CD4-positive, alpha-beta T cell treated with Interferon alpha-2 for 1 hour (primary cell): ENCODE measurements at places on chromosomes 4 and X.

GRCh38 chrX:45714866-45715265, 514.2 kb upstream of the DIPK2B start:
- DNase-seq = peak; percentile 1

DNA sequence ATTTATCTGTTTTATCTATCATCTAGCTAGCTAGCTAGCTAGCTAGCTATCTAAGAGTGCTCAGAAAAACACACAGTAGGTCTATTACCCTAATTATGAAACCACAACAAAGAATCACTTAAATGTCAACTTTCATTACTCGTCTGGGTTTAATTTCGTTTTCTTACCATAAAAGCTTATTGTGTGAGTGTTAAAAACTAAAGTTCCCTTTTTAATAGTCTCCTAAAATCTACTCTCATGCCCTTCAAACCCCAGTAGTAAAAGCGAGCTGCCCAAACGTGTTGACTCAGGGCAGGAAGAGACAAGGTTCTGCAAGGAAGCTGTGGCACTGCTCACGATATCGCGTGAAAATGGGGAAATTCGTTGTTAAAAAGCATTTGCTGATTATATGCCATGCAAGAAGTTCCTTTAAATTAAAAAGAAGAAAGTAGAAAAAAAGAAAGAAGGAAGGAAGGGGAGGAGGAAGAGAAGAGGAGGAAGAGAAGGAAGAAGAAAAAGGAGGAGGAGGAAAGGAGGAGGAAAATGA, 595 bp downstream of the MBNL3 start:
- peak; percentile 41 for DNase-seq

DNA sequence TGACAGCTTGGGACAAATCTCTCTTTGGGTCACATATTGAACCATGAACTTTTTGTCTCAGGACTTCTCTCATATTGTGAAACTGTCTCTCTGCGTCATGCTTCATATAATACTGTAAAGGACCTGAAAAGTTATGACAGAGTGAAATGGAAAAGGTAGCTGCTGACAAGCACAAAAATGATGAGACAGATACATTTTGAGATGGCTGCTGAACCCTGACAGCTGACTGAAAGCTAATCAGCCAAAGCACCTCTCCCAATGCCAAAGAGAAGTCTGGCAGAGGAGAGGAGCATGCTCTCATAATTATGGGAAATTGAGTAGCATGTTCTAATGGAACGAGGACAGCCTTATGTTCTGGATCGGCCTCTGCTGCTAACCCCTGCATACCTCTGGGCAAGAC, 873.4 kb upstream of the ADGRL3 start:
- DNase-seq = no peak

GRCh38 chr4:173883821-173884220, 353.8 kb upstream of the HAND2 start:
- DNase-seq = no peak

DNA sequence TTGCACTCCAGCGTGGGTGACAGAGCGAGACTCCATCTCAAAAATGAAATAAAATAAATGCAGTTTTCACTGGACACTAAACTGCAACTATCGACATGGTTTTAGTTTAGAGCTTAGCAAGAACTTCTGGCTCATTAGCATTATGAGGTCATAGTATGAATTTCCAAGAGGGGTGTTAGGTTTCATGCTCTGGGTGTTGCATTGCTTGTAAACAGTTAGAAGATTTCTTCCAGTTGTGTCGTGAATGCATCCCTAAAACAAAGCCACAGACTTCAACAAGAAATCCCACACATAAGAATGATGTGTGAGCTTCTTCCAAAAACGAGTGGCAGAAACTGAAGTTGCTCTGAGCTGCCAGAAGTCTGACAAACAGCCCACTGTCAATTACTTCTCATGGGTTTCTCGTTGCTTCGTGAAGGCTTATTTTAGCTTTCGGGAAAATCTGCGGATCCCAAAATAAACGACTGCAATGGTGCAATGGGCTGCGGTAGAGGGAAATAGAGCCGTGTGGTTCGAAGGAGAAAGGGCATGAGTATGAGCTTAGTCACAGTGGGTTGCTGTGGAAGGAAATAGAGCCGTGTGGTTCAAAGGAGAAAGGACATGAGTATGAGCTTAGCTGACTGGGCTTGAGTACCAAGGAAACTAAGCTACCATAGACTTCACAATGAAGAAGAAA, 354.9 kb downstream of the DHRSX start:
- no peak for DNase-seq

- no peak for DNase-seq
Measured at GRCh38 chr4:88621763-88622327, 29.6 kb downstream of the HERC3 start.

- DNase-seq = no peak
Measured at GRCh38 chr4:190017357-190018200, 9.5 kb downstream of the FRG2 start.

GRCh38 chrX:155027509-155028066, 944 bp downstream of the FUNDC2 start:
- no peak for DNase-seq

GRCh38 chr4:113248320-113248719, 198.9 kb downstream of the ANK2 start:
- no peak for DNase-seq

DNA sequence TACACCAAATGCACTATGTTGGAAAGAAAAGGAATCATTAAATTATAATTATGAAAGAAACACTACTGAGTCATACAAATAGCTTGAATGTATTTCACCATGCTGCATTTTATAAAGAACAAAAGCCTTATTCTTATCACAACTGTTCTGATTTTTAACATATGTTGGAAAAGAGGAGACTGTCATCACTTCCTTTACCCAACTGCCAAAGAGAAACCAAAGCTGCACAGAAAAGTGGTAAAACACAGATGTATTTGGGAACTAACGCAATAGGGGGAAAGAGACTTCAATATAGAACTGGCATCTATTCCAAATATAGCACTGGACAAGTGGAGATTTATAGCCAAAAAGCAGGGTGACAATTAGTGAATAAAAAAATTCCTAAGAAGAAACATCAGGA, 181.0 kb downstream of the SPANXN3 start:
- DNase-seq = no peak

DNA sequence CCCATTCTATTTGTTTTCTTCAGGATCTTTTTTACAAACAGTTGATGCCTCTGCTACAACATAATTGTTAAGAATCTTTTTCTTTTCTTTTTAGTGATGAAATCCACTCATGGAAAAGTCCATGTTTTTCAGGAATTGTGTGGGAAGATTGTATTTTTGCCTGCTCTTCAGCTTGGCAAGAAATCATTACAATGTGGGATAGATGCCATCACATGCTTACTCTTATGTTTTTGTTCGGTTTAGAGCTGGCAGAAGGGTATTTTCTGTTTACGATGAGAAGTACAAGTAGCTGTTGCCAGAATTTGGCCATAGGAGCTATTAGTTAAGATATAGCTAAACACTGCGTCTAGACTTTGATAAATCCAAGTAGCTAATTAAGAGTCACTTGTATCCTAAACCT, 2585.3 kb downstream of the ARAP2 start:
- no peak for DNase-seq

DNA sequence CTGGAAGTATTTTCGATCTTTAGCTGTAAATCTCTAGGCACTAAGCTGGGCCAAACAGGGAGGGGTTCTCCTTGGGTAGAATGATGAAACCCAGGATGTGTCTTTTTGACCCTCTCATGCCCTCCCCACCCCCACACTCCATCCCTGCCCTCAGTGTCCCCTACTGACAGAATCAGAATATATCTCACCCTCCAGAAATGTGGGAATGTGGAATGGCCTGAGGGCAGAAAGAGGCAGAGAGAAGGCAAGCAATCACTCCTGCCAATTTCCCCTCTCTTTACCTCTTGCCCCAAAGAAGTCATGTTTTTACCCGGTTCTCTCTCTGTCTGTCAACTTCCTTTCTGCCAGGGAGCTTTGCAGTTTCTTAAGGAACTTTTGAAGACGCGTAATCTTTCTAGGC, 34.4 kb downstream of the RAP2C start:
- no peak for DNase-seq

GRCh38 chrX:11778230-11778629, 20.2 kb downstream of the MSL3 start:
- no peak for DNase-seq

DNA sequence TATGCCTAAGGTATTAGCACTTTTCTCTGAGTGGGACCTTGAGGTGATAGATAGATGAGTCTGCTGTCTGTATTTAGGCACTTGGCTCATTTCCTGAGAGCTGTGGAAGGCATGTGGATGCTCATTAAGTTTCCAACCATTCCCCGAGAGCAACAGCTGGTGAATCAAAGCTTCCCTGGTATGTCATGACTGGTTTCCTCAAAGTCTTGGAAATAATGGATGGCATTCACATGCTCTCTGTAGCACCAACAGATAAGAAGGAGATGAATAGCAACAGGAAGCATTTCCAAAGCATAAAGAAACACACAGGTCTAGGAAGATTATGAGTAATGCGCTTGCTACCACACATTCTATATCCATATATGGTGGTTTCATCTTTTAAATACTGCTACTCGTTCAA, 118.3 kb upstream of the ETNPPL start:
- no peak for DNase-seq

DNA sequence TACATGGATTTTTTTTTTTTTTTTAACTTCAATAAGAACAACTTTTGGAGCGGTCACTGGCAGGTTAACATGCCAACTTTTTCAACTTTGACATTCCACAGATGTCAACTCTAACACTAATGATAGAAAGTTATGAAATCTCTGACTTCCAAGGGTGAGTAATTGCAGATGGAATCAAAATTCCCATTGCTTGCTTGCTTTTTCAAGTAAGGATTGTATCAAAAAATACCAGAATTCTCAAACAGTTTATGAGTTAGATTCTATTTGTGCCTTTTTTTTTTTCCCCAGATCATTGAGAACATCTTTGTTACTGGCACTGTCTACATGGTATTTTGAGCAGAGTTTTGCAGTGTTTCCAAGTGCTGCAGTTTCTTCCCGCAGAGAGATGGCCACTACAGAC, 50.3 kb upstream of the OTUD4 start:
- DNase-seq = no peak

DNA sequence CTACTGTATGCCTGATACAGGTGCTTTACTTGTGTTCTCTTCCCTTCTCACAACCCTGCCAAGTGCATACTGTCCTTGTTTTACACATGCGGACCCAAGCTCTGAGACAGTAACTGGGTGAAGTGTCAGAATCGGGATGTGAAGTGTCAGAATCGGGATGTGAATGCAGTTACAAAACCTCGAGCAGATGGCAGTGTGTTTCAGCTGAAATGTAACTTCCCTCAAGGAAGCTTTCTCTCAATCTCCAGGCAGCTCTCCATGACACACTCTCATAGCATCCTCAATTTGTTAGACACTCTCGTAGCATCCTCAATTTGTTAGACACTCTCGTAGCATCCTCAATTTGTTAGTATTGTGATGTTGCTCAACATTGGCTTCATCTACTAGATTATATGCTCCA, 1.1 kb upstream of the HPSE start:
- no peak for DNase-seq

GRCh38 chr4:32485956-32486355, 1765.8 kb downstream of the PCDH7 start:
- DNase-seq = no peak
